ENCODE measurements at places on chromosomes 6 and 20.

GRCh38 chr20:18650224-18650623, 62.4 kb downstream of the DTD1 start:
- no peak for DNase-seq

DNA sequence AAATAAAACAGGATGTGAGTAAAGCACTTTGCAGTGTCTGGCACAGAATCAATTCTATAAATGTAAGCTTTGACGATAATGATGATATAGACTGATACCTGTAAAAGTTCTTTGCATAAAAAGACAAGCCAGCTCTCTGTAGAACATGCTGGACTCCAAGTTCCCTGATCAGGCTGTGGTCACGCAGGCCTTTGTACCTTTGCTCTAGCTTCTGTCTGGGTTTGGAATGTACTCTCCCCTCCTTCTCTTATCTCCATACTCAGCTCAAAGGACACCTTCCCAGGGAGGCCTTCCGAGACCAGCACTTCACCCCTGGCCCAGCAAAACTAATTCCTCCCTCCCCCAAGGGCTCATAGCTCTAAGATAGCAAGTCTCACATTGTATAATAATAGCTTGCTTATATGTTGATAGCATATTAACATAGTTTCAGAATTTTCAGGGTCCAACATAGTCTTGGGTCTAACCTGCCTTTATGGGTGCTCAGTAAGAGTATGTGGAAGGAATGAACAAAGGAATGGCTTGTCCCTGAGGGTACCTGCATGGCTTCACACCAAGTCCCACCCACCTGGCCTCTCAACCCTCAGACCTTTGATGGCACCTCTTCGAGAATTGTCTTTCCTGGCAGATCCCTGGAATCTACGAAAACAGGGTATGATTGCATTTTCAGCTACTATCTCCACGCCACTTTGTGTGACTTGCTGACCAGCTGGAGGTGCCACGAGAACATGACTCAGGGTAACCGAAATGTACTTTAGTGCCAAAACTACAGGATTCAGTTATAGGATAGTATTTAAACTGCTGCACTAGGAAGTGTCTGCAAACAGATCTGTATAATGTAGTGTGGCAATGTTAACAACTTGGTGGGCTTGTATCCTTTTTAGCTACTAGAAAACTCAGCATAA, 41.7 kb upstream of the PIM1 start:
- DNase-seq = no peak

DNA sequence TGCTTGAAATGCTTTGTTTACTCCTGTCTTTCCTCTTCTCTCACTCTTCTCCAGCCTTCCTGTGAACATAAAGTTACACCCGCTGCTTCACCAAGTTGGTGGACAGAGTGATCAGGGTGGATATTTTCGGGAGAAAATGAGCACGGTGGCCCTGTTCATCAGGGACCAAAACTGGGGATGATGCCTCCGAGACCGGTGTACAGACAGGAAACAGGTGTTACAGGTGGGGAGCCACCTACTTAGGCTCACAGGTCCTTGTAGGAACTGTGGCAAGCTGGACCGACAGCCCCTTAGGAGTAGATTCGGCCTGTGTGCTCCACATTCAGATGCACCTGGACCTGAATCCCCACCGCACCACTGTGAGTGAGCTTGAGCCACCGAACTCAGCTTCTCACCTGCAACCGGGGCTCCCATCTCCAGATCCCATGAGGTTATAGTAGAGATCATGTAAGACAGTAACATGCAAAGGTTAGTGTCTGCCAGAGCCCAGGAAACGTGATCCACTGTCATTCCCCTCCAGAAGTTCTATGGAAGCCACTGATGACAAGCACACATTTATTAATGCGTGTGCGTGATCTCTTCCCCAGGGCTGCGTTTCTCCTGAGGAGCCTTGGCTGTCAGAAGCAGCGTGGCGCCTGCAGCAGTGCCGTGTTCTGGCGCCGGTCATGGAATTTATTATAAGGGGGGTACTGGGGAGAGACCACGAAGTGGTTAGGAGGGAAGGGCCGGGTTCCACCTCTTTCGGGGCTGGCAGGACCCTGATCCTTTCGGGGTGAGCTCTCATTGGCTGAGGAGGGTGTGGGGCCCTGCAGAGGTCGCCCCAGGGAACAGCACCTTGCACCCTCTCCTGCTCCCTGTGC, 94.2 kb downstream of the ERMARD start:
- DNase-seq = no peak

- DNase-seq = no peak
These were observed 94.4 kb upstream of the ZNFX1 start for GRCh38 chr20:49372095-49372734.

GRCh38 chr6:2866171-2866846, 24.6 kb upstream of the SERPINB1 start:
- DNase-seq = no peak

GRCh38 chr20:47024461-47024937, 129.9 kb downstream of the EYA2 start:
- DNase-seq = no peak

DNA sequence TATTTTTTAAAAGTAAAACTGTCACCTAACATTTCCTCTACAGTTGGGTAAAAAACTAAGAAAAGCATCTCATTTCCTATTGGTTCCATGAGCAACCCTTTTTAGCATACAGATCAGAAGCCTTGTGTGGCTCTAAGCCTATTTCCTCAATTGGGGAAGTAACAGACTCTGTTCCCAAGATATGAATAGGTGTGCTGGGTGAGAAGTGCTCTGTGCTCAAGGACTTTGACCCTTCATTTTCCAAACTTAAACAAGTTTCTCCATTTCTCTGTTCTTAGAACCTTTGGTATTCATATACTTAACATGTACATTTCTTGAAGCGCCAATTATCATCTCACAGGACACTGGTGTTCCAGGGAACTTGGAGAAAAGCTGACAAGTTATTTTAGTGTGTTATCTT, 24.1 kb downstream of the CARMIL1 start:
- no peak for DNase-seq

Measured in cerebellum (tissue), 4 donors.